ENCODE measurements at places on chromosomes 2 and 18.

DNA sequence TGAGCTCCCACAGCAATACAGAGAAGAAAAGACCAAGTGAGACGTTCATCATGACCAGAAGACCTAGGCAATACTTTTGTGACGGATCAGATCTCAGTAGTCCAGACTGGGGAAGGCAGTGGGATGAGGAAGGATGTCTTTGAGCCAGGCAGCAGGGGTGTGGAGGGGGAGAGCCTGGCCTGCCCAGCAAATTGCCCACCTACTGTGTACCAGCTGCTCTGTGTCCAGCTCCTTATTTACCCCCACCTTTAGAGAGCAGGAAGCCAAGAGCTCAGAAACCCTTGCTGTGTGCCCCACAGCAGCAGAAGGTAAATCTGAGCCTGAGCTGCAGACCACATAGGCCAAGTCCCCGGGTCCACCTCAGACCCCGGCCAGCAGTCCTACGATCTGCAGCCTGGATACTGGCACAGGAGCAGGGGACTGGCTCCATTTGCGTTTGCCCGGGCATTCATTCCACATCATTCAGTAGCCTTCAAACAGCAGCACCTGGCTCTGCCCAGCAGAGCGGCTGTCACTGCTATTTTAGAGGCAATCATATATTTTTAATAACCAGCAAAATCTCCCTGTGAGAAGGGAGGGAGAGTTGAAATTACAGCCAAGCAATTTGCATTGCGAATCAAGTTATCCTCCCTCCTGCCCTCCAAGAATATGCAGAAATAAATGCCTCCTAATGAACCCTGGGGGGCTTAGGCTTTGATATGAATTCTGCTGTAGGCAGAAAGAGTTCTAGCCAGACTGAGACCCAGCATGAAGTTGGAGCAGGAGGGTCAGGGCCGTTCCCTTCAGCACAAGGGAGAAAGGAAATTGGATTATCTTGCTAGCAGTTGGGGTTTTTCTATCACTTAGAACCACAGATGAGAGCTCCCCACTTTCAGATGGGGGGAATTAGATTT, 110.0 kb upstream of the FZD7 start:
- no peak for DNase-seq

DNA sequence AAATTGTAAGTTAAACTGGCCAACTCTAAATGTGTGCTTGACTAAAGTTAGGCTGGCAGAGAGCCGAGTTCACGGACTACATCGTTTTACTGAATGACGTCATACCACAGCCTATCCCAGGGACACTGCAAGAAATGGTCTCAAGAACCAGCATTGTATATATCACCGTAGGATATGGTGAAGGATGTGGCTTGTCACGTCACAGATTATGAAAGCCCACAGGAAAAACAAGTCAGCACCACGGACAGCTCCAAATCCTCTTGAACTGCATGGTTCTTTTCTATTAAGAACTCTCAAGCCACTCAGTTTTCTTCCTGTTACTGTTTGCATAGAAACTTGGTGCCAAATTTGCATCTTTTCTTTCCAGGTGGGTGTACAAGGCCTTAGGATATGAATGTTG, 85.1 kb upstream of the ACAA2 start:
- DNase-seq: peak; percentile 60

- DNase-seq: no peak
Observed at GRCh38 chr18:51765606-51766360, 568.3 kb upstream of the MEX3C start.

DNA sequence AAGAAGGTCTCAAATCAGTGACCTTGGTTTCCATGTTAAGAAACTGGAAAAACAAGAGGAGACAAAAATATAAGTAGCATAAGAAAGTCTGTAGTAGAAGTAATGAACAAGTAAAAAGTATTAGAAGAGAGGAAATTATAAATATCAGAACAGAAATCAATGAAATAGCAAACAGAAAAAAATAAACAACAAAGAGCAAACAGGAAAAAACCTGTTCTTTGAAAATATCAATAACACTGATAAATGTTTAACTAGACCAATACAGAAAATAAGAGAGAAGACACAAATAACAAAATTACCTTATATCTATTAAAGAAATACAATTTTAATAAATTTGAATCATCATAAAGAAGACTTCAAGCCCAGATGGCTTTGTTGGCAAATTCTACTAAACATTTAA, 113.3 kb downstream of the MAIP1 start:
- DNase-seq: no peak

DNA sequence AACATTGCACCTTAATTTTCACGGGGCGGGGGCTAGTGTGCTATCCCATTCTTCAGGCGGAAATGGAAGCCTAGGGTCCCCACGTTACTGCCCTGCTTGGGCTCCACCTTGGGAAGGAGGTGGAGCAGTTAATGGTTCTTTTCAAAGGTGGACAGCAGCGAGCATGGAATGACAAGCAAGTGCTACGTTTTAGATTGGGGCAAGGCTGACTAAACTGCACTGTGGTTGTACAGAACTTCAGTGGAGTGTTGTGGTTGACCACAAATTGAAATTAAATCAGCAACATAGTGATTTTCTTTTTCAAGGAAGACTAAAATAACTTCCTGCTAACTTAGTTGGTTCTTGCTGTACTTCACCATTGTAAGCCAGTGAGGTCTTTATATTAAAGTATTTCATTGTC, 47.0 kb downstream of the CHRNA1 start:
- DNase-seq: peak; percentile 34

DNA sequence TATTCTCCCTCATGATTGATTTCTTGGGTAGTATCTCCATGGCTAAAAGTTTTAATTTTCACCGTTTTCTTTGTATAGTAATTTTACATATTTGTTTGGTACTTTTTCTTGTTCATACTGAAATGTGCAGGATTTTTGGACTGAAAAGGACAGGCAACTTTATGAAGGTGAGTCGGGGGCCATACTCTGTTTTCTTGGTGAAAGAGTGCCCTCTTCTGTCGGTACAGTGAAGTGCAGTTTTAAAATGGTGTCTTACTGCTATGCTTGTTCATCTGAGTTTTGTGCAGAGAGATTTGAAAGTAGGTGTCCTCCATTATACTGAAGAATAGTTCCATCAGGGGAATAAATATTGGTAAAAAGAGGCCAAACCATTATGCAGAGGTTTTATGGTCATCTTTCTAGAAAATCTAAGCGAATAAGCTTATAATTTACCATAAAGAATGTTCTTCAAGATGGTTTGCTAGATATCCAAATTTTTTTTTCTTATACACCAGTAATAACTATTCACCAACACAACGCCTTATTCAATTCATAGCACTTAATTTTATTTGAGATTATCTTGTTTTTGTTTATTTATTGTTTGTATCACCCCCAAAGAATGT, 8.7 kb upstream of the SERPINB13 start:
- DNase-seq: peak; percentile 6

DNA sequence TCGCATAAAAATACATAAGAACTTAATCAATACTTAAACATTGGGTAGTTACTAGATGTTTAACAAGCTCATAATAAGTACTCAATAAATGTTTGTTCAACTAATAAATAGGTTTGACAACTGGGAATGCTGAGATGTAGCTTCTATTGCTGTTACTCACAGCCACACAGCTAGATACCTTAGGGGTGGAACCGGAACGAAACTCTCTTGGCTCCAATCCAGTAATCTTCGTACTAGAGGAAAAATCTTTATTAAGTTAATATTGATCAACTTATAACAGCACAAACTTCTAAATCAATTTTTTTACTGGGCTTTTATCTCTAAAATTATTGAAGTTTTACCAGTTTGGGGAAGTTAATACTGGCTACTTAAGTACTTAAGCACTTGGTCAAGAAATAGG, 247.8 kb downstream of the PAX3 start:
- DNase-seq: no peak

DNA sequence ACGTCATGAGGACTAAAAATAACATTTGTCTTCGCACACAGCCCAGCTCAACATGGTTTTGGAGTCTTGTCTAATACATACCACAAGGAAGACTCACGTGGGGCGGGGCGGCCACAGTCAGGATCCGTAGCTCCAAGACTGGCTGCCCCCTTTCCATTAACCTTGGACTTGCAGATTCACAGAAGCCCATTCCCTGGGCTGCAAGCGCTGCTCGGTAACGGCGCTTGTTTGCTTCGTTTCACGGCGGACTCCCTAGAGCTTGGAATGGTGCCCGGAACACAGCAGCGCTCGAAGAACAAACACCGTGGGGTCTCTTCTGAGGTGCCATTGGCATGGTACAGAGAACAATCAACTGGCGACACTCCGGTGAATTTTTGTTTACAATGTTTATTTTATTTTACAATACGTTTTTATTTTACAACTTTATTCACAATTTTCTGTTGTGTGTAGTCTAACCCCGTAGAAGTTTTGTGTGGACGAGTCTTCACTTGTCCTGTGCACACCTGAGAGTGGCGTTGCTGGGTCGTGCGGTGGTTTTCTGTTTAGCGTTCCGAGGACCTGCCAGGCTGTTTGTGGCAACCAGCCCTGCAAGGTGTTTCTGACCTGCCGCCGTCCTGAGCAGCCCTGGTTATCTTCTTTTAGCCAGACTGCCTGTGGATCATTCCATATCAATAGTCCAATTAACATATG, 126.5 kb downstream of the GALR1 start:
- DNase-seq: no peak

GRCh38 chr2:57044931-57045635, 861.3 kb downstream of the CCDC85A start:
- no peak for DNase-seq

DNA sequence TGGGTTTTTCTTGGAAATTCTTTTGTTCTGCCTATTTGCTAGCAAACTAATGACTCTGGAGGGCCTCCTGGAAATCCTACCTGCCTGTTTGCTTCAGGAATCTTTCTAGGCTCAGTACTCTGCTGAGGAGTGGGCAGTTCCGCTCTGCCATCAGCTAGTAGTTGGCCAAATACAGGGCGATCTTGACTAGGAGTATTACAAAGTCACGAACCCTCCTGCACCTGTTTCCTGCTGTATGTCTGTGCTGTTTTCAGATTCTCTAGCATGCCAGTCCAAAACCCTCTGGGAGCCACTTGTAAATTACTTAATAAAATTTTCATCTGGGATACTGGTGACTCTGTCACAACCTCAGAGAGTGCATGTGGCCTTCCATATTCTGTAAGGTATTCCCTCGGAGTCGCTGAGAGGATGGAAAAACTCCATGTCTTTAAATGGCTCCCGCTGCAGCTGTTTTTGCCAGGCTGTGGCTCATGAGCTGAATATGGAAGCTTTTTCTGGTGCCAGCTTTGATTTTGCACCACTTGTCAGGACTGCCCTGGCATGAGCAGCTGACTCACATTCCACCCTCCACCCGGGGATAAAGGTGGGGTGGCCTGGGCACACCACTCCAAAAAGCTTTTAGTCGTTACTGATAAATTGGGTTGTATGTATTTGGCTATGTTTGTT, 123.0 kb downstream of the RTN4 start:
- no peak for DNase-seq

- DNase-seq: peak; percentile 45
Observed at GRCh38 chr2:203994735-203995134, 58.2 kb downstream of the ICOS start.

DNA sequence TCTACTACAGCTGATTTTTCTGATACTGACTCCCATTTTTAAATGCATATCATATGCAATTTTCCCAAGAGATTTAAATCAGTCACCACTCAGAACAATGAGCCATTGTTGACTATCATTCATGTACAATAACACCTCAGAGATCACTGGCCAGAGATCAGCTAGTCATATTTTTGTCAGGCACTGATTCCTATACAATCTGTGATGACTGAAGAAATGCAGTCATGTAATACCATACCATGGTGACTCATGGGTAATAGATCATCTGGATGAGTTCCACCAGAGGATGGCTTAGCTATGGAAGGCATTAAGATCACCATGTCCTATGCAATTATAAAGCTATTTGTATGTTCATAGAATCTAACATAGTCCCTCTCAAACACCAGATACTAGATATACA, 285.7 kb upstream of the DCC start:
- no peak for DNase-seq

DNA sequence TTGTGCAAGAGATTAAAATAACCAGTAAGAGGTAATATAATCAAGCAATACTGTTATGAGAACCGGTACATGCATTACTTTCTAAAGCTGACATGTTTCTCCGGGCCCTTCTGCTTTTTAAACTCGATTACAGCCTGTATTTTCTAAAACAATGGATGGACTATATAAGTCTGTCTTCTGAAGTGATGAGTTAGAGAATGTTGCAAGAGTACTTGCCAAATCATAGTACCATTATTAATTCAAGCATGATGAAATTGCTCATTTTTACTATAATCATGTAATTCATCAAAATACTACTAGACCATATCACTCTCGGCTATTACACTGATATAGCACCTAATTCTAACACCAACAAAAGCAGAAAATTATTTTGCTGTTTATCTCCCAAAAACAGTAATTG, 1240.3 kb upstream of the ACVR2A start:
- DNase-seq: no peak

DNA sequence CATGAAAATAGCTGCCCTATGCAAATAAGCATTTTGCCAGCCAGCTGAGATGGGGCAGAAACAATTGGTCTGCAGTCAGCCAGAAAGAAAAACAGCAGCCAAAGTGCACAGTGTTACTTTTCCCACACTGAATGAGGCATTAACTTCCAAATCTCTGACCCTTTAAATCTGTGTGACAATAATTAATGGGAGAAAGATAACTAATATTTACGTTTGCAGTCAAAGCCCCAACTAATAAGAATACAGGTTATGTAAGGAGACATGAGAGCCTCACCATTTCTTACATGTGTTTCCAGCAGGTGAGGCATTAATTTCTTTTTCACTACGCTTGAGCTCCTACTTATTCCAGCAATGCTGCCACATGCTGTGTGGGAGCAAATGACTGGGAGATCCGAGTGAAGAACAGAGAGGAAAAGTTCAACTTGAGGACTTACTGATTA, 339.0 kb downstream of the SATB2 start:
- DNase-seq: no peak

- DNase-seq: peak; percentile 24
Observed at GRCh38 chr18:23422751-23423418, 30.2 kb upstream of the RIOK3 start.

DNA sequence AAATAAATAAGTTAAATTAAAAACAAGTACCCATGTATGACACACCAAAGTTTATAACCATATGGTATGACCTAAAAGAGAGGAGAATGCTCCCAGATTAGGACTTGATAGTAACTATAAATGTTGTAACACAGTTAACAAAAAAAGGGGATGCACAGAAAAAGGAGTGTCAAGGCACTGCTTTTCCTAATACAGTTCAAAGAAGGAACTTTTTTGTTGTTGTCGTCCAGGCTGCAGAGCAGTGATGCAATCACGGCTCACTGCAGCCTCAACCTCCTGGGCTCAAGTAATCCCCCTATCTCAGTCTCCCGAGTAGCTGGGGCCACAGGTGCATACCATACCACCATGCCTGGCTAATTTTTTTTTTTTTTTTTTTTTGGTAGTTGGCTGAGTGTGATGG, 2.7 kb downstream of the NARS1 start:
- no peak for DNase-seq

GRCh38 chr2:130985206-130985780, 108.0 kb downstream of the FAM168B start:
- no peak for DNase-seq

- DNase-seq: no peak
Observed at GRCh38 chr2:20494241-20494640, 47.4 kb downstream of the RHOB start.

- no peak for DNase-seq
Observed at GRCh38 chr2:44429034-44429433, 67.3 kb downstream of the CAMKMT start.
